ENCODE measurements at places on chromosomes 1 and 21.

DNA sequence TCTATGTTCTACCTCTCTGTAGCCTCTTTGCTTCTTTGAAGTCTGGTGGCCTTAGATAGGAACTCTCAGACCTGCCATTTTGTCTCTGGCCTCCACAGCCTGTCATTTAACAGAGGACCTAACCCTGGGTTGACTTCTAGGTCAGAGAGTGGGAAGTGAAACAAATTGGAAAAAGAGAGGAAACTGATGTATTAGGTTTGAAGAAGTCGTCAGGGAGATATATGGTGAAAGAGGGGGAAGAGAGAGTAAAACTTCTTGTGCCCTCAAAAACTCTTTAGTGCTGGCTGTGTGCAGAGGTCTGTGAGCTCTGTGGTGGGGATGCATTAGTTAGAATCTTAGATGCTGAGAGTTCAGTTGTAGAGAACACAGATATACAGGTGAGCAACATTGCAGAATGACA lies 30.2 kb upstream of the CD1D start:
- DNase-seq, result no peak

DNA sequence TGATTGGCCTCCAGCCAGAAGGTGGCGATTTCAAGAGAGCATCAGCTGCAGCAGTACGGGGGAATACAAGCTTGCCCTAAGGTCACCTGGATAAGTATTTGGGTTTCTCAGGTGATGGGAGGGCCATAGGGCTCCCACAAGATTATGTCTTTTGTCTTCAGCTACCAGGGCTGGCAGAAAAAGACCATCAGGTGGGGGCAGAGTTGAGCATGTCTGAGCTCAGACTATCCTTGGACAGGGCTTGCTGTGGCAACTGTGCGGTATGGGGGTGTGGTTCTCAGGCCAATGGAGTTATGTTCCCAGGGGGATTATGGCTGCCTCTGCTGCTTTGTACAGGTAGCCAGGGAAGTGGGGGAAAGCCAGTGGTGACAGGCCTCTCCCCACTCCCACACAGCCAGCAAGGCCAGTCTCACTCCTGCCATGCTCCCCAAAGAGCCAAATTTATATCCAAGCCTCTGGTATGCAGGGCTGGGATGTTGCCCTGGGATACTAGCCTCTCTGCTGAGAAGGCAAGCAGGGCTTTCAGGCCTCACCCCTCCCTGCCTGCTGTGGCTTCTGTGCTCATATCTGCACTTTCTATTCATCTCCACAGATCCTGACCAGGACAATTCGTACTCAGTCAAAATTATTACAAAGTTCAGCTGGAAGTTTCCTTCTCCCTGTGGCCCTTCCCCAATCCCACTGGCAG lies 26.6 kb upstream of the CD84 start:
- no peak for DNase-seq

GRCh38 chr1:248804771-248805681 lies 20.7 kb downstream of the SH3BP5L start:
- DNase-seq, result peak; percentile 75

DNA sequence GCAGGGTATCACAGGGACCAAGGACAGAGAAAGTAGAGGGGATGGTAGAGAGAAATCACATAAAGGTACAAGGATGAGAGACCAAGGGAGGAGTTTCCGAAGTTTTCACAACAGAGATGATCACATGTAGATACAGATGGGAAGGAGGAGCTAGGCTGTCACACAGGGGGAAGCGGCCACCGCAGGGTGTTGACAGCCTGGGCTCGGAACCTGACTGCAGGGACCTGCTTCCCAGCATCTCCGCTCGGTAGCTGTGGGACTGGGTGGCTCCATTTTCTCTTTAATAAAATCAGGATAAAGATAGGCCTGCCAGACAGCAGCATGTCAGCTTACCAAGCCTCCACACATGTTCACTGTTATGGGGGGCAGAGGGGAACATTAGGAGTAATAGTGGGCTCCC lies 32.3 kb downstream of the CDCA8 start:
- DNase-seq, result no peak

GRCh38 chr1:21436488-21437340 lies 3.2 kb upstream of the NBPF3 start:
- no peak for DNase-seq

DNA sequence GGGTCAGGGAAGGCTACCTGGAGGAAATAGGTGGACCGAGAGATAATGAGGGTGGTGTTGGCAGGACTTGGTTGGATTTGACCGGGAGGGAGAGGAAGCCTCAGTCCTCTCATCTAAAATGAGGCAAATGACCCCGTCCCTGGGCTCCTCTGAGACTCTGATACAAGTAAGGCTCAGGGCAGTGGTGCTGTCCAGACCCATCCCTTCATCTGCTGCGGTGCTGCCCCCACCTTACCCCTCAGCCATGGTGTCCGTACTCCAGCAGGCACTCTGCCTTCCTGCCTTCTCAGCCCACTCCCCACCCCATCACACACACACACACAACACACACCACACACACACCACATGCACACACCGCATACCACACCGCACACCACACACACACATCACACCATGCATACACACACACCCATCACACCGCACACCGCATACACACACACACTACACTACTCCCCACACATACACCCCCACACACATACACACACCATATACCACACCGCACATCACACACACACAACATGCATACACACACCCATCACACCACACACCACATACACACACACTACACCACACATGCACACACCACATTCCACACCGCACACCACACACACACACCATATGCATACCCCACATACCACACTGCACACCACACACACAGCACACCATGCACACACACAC lies 29.4 kb upstream of the SLC26A9 start:
- no peak for DNase-seq

DNA sequence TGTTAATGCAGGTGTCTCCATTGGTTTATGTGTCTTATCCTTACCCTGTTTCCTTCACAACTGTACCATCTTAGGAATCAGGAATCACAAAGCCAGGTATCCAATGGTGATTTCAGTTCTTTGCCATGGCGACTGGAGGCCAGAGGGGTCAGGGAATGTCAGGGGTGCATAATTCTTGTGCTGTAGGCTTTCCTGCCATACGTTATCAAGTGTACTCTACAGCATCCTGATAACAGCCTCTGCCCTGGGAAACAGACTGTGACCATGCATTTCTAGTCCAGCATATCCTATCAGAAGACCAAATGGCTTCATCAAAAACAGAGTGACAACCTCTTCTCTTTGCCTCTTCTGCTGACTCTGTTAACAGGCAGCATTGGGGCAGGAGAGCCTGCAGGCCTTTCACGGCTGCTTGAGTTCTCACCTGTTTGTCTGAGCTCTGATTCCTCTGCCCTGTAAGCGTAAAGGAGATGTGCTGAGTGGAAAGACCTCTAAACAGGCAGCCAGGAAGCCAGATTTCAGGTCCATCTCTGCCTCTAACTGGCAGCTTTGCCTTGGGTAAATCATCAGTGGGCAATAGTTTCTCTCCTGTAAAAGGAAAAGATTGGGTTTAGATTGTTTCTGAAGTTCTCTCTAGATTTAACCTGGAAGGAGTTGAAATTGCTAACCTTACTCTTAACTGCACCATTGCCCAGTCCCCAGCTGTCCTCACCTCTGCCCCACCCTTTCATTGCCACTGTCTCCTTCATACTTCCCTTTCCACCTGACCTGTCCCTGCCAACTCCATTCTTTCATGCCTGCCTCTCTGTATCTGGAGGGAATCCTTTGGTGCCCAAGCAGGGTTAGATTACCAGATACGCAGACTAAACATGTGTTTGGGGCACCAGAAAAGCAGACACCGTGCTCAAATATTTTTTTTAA lies 80.2 kb downstream of the LRRC8D start:
- no peak for DNase-seq

- no peak for DNase-seq
Measured at GRCh38 chr1:180908074-180908765, 4.5 kb upstream of the KIAA1614 start.

GRCh38 chr21:33101300-33101911 lies 31.5 kb downstream of the OLIG1 start:
- no peak for DNase-seq

DNA sequence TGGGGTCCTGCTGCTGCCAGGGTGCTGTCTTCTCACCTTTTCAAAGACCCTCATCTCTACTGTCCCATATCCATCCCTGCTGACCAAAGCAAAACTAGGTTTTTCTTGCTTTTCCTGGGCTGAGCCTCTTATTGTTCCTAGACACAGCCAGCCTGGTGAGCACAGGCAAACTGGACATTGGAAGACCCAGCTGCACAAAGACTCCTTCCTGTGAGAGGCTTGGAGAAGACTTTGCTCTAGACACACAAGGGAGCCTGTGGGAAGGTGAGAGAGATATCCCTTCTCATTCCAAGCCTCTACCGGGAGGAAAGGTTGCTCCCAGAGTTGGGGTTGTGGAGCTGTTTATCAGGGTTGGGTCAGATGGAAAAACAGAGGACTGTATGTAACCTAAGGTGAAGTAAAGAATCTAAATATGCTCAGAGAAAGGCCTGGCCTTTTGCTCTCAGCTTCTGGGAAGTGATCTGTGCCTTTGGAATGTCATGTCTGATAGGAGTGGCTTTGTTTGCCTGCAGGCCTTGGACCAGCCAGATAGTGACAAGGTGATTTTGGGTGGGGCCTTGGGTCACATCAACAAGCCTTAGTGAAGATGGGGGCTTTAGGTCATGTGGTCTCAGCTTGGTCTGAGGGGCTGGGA lies 87.6 kb upstream of the RUNX1 start:
- no peak for DNase-seq

DNA sequence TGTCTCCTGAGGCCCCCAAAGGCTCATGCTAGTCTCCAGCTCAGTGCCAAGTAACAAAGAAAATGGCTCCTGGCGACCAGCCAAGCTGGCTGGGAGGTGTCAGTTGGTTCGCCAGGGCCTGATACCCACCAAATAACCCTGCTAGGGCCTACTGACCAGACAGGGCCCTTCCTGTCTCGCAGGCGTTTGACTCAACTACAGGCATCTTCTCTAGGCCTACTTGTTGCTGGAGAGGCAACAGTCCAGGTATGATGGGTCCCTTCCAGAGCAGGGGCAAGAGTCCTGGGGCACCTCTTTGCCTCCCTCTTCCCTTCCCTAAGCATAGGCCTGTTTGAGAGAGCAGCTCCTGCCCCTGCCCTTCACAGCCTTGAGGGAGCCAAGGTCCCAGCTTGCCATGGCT lies 147.9 kb upstream of the VANGL1 start:
- no peak for DNase-seq

DNA sequence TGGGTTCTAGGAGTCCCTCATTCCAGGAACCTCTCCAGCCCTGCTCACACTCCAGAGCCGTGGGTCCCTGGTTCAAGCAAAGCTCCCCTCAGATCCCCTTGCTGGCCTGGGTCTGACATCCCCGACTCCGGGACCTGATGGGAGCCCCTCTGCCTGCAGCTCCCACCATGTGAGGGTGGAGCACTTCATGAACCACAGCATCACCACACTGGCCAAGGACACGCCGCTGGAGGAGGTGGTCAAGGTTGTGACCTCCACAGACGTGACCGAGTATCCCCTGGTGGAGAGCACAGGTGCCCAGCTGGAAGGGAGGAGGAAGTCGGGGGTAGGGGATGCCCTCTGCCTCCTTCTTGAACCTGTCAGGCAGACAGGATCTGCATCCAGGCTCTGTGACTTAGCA lies 9.7 kb downstream of the CLCNKA start:
- no peak for DNase-seq

GRCh38 chr1:17056551-17056950 lies 2.7 kb upstream of the SDHB start:
- no peak for DNase-seq

DNA sequence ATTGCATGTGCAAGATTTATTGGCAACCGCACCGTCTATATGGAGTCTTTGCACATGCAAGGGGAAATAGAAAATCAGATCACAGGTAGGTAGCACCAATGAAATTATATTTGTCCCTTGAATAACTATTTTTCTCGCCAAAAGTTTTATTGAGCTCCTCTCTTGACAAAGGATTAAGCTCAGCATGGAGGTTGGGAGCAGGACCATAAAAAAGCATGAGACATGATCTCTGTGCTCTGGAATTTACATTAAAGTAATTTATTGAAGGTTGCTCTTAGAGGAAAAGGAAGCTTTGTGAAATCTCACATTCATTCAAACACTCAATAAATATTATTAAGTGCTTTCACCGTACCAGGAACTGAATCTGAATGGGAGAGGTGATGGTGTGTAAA lies 66.0 kb upstream of the UBE2U start:
- no peak for DNase-seq

DNA sequence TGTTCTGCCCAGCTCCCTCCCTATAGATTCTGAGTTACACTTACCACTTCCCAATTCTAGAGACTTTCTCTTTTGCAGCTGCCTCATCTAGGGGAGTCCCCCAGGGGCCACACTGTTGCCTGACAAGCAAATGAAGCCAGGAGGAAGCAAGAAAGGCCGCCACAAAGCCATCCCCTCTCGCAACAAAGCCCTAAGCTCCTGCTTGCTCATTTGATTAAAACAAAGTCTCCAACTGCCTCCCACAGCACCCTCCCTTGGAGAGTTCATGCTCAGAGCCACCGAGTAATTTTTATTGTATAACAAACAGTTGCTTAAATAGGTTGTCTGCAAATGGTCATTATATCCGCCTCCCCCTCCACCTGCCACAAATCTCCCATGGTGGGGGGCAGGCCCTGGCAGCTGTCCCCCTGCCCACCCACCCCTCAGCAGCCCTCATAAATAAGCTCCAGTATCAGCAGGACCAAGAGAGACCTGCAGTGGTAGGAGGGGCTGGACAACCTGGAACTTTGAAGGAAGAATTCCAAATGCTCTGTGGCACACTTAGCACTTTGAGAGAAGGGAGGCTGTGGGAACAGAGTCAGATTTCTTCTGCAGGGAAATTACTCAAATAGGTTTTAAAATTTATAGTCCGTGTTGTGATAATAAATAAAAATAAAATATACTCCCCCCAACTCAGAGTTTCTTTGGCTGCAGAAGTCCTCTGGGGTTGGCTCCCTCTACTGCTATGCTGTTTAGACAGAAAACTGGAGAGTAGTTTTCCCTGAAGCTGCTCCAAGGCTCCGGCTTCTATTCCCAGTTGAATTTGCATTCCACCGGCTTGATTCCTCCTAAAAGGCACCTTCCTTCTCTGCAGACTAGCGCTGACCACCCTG lies 237.5 kb downstream of the TTLL7 start:
- peak; percentile 40 for DNase-seq

DNA sequence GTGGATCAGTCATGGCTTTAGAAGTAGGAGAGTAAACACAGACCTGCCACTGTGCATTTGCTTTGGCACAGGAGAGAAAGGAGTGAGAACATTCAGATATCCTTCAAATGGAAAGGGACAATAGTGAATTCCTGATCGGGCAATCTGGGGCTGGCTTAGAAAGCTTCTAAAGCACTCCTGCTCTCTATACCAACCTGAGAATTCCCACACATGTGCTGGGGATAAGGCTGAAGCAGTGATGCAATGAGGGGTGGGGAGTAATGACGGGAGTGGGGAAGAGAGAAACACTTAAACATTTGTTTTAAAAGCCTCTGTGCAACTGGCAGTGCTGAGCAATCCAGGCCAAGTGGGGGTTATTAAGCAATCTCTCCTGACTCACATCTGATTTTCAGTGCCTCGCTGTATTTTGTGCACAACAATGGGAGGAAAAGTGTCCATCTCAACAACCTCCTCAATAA lies 108.8 kb downstream of the KIAA0319L start:
- no peak for DNase-seq

All from GM12864 (cell line).